ENCODE measurements at places on chromosomes 2 and 18.

- DNase-seq = no peak
Observed at GRCh38 chr2:112462178-112462577, 19.8 kb upstream of the TTL start.

DNA sequence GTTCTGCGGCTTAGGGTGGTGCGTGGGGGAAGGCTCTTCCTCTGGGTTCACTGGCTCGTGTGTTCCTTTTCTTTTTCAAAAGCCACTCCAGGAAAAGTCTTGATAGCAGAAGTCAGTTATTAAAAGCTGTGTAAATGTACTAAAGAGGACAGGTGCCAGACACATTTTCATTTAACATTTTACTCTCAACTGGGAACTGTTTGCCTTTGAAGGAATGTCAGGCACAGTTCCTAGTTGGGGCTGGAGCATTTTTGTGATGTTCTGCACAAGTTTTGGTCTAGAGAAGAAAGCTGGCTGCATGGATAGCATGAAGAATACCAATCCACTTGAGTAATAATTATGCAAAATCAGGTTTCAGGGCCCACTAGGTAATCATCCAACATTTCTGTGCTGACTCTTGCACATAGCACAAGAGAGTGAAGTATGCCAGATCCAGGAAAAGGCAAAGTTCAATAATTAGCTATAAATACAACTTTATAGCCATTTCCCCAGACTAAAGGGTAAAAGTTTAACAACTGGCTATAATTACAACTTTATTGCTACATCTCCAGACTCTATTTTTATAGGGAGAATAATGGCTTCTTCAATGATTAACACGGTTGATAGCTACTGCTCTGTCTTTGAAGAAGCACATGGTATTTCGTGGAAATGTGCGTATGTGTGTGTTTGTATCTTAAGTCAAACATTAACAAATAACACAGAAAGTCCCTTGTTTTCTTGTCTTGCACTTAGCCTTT lies 16.2 kb downstream of the SCYGR8 start:
- DNase-seq = no peak

- DNase-seq = no peak
Observed at GRCh38 chr2:225069477-225069876, 27.2 kb upstream of the DOCK10 start.

GRCh38 chr2:109712746-109713145 lies 81.4 kb upstream of the RGPD5 start:
- DNase-seq = no peak

Measured in HuH-7.5 (cell line).